ENCODE measurements at places on chromosomes 1 and 21. TPM values are rescaled to one million over a fixed set of nuclear protein-coding genes. Genes with fewer than 3 reads are reported as not detected.
A peak's percentile ranks its signal among the peaks of the same experiment; 100 is the strongest.

GRCh38 chr1:151639466-151639865 is 27.6 kb downstream of the SNX27 start:
- H3K4me1 ChIP-seq, result peaks cover 18% of the 10 kb centered on the region
- H3K27ac ChIP-seq, result peak overlapping the region; percentile 36
- no peaks in the 10 kb centered on the region for H3K27me3 ChIP-seq
- peak overlapping the region; percentile 70 for H3K4me3 ChIP-seq

GRCh38 chr21:40507978-40508377 is 339.0 kb downstream of the DSCAM start:
- peaks cover 51% of the 10 kb centered on the region for H3K36me3 ChIP-seq
- DNase-seq, result no peak
- no peaks in the 10 kb centered on the region for H3K27me3 ChIP-seq
- no peak overlapping the region for H3K27ac ChIP-seq

DNA sequence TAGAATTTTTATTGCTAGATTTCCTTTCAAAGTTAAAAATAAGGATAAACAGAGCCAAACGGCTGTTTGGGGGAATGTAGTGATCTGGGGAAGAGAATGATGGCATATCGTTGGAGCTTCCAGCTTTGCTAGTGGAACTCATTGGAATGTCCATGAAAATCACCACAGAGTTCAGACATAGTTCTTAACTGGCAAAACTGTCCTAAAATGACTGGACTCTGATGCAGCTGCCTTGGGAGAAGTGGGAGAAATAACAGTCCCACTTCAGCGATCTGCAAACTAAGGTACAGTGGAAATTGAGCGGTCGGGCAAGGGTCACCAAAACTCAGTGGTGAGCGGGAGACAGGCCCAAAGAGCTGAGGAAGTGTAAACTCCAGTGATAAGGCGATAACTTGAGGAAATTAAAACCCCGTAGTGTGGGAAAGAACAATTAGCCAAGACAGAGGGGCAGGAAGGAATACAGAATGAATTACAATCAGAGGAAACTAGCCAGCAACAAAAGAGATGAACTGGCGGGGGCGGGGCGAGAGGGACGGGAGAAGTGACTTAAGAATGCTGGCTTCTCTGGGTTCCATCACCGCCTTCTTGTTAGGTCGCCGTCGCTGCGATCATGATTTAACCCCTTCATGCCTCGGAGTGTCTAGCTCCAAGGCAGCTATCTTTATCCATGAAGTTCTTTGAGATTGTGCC is 89.8 kb upstream of the ARHGAP29 start:
- no peaks in the 10 kb centered on the region for H3K27me3 ChIP-seq
- peaks cover 24% of the 10 kb centered on the region for H3K4me1 ChIP-seq
- H3K4me3 ChIP-seq, result peak overlapping the region; percentile 73
- H3K27ac ChIP-seq, result no peak overlapping the region
- peak; percentile 95 for DNase-seq

DNA sequence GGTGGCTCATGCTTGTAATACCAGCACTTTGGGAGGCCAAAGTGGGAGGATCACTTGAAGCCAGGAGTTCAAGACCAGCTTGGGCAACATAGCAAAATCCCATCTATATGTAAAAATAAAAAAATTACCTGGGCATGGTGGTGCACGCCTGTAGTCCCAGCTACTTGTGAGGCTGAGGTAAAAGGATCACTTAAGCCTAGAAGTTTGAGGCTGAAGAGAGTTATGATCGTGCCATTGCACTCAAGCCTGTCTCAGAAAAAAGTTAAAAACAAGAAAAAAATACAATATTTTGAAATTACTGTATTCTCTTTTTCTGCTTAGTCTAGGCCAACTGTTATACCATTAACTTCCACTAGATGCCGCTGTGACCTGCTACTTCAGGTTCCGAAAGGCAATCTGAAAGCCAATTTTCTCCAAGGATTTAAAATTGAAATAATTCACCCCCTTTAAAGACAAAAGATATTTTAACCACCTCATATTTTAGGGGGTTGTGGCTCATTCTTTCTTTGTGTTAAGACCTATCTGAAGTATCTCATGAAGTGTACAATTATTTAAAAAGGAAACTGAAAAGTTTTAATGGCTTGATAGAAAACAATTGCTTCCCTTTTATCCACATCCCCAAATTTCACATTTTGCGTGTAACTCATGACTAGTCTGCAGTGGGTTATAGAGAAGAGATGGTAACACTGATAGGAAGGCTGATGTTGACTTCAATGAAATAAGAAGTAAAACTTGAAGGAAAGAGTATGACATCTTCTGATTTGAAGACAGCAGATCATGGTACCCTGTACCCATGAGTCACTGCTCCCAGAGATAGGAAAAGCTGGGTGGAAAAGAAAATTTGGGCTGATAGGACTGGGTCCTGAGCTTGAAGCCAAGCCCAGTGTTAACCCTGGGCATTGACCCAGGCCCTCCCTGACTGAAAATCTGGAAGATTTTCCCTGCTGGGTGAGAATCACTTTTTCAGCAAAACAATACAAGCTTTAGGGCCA is 24.4 kb upstream of the CLDN14 start:
- no peak for DNase-seq
- H3K27ac ChIP-seq, result no peak overlapping the region
- no peaks in the 10 kb centered on the region for H3K36me3 ChIP-seq
- H3K4me3 ChIP-seq, result no peak overlapping the region
- H3K4me1 ChIP-seq, result no peaks in the 10 kb centered on the region

DNA sequence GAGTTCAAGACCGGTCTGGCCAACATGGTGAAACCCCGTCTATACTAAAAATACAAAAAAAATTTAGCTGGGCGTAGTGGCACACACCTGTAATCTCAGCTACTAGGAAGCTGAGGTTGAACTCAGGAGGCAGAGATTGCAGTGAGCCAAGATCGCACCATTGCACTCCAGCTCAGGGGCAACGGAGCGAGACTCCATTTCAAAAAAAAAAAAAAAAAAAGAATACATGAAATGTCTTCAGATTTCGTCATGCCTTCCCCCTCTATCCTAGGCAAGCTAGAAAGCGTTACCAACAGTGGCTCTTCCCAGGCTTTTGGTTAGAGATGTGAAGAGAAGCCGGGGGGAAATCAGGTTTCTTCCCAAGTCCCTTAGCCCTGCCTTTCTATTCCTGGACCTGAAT is 3.6 kb downstream of the TFF1 start:
- no peaks in the 10 kb centered on the region for H3K36me3 ChIP-seq
- DNase-seq, result no peak
- H3K27ac ChIP-seq, result no peak overlapping the region
- no peak overlapping the region for H3K4me3 ChIP-seq

The PLA2G2F gene
- total RNA-seq, result not detected

The TP73 gene
- total RNA-seq, result 3.3 TPM

GRCh38 chr1:37732111-37732780 is 32.7 kb downstream of the EPHA10 start:
- no peak overlapping the region for H3K27ac ChIP-seq
- H3K36me3 ChIP-seq, result no peaks in the 10 kb centered on the region
- DNase-seq, result peak; percentile 50

GRCh38 chr1:156760092-156760795 is 7.1 kb upstream of the PRCC start:
- H3K27me3 ChIP-seq, result no peaks in the 10 kb centered on the region
- H3K27ac ChIP-seq, result no peak overlapping the region
- DNase-seq, result no peak
- H3K36me3 ChIP-seq, result no peaks in the 10 kb centered on the region

DNA sequence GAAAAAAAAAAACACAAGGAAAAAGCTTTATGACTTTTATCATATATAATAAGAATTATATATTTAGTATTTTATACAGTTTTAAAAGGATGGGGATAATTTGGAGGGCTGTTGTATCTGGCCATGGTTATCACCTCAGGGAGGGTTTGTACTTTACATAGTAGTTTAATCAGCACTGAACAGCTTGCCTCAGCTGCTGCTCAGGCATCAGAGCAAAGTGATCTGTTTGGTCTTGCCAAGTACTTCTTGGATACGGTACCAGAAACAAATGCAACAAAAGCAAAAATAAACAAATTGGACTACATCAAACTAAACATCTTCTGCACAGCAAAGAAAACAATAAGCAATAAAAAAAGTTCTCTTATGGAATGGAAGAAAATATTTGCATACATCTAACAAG is 2.6 kb upstream of the SPTA1 start:
- no peaks in the 10 kb centered on the region for H3K4me1 ChIP-seq
- no peaks in the 10 kb centered on the region for H3K27me3 ChIP-seq
- no peak for DNase-seq
- no peak overlapping the region for H3K27ac ChIP-seq

GRCh38 chr1:168709405-168710363 is 19.3 kb downstream of the DPT start:
- H3K27ac ChIP-seq, result peak overlapping the region; percentile 31
- H3K4me1 ChIP-seq, result peaks cover 10% of the 10 kb centered on the region
- no peak for DNase-seq
- H3K4me3 ChIP-seq, result no peak overlapping the region
- no peaks in the 10 kb centered on the region for H3K36me3 ChIP-seq
- no peaks in the 10 kb centered on the region for H3K27me3 ChIP-seq

DNA sequence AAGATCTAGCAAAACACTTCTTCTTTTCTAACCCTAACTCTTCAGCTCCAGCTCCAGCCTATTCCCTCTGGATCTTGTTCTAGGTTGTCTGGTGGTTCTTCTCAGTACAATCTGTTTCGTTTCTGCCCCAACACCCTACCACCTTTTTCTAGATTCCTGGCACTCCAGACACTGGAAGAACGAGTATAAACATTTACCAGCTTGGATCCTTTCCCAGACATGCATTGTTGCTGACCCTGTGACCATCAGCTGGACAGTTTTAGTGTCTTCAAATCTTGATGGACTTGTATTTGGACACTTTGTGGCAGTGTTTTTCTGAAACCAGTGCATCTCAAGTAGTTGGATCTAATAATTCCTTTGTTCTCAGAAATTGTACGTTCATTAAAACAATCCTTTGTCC is 30.6 kb upstream of the CACNA1E start:
- H3K27ac ChIP-seq, result peak overlapping the region; percentile 12
- no peaks in the 10 kb centered on the region for H3K36me3 ChIP-seq
- H3K27me3 ChIP-seq, result no peaks in the 10 kb centered on the region
- H3K4me3 ChIP-seq, result peak overlapping the region; percentile 36
- no peak for DNase-seq
- peaks cover 13% of the 10 kb centered on the region for H3K4me1 ChIP-seq

All from endodermal cell (in vitro differentiated cells).